ENCODE measurements at places on chromosomes 5 and 9.
A peak's percentile ranks its signal among the peaks of the same experiment; 100 is the strongest.

DNA sequence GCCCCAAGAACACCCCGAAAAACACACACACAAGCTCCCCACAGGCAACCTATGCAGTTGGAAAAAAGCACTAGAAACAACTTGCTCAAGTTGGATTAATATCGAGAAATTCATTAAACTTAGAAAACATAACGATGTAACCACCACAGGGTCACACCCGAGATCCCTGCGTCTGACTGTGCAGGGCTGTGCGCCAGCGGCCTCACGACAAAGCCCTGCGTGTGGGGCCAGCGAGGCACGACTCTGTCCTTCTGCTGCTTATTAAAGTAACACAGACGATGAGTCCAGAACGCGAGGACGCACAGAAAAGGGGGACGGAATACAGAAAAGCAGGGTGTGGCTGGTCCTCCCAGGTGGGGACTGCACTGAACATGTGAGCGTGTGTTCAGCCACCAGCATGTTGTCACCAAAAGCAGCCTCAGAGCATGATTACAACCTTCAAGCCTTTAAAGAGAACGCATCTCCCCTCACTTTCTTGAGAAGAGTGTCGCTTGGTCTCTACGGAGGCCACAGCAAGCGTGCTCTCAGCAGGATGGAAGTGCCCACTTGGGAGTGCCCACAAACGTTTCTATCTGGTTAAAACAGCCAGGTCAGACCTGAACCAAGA, 14.4 kb downstream of the SLC12A7 start:
- no peak for DNase-seq

- DNase-seq: no peak
Observed at GRCh38 chr9:132991351-132992300, 13.1 kb downstream of the GFI1B start.

- peak; percentile 90 for DNase-seq
Observed at GRCh38 chr9:116687074-116687753, at the start of gene TRIM32. TRIM32 (plus strand) TSS chr9:116687305; CDS start chr9:116697743, 10,438 bp downstream.

- no peak for DNase-seq
Observed at GRCh38 chr9:74855072-74855471, 32.6 kb downstream of the TRPM6 start.

DNA sequence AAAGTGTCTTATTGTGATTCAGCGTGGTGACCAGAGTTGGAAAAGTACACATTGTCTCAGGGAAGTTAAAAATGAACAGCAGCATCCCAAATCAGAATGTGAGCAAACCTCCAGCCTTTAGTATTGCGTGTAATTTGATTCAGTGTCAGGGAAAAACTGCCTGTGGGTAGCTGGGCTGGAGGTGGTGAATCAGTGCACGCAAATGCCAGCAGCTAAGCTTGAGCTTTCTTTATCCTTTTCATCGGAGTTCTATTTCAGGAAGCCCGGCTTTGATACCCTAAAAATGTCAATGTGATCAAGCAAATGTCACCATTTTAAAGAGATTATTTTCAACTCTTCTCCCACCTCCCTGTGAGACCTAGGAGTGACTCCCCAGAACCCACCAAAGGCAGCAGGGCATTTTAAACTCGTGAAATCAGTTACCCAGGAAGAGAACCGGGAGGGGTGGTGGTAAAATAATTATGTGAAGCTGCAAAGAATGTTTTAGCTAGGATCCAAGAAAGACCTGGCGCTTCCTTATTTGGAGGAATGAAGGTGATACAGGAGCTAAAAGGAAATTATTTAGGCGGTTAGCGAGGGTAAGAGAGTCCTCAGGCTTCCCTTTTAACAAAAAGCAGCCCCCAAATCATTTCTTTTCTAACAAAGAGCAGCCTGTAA, 25.7 kb upstream of the C5orf47 start:
- no peak for DNase-seq
